ENCODE measurements at places on chromosomes 5 and 9. TPM values are rescaled to one million over a fixed set of nuclear protein-coding genes. Genes with fewer than 3 reads are reported as not detected.
A peak's percentile ranks its signal among the peaks of the same experiment; 100 is the strongest.

PCDHB6 gene
- polyA plus RNA-seq: 1.9 TPM

GRCh38 chr5:108747111-108747773, 455 bp upstream of the FER start:
- no peak for DNase-seq

- peak; percentile 85 for DNase-seq
Observed at GRCh38 chr9:85024374-85024773, 354.8 kb downstream of the NTRK2 start.

- no peak for DNase-seq
Observed at GRCh38 chr5:14114615-14115251, 28.4 kb upstream of the TRIO start.

GRCh38 chr9:126985870-126986498, 71.4 kb downstream of the RALGPS1 start:
- peak; percentile 54 for DNase-seq

Measured in muscle of leg (tissue), 16 donors.